ENCODE measurements at places on chromosomes 5 and 9.

DNA sequence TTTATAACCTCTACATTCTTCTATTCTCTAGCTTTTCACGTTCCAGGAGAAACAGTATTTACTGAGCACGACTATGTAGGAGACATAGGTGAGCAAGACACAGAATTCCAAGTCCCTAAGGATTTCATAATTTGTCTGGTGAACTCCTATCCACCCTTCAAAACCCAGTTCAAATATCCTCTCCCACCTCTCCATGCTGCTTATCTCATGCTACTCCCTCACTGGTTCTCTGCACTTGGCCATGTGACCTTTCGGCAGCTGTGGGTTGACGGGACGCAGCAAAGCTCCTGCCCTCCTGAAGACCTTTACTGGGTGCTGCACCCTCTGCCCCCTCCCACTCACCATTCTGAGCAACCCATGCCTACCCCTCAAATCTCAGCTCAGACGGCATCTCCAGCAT is 173.2 kb downstream of the RGS3 start:
- no peak for DNase-seq

DNA sequence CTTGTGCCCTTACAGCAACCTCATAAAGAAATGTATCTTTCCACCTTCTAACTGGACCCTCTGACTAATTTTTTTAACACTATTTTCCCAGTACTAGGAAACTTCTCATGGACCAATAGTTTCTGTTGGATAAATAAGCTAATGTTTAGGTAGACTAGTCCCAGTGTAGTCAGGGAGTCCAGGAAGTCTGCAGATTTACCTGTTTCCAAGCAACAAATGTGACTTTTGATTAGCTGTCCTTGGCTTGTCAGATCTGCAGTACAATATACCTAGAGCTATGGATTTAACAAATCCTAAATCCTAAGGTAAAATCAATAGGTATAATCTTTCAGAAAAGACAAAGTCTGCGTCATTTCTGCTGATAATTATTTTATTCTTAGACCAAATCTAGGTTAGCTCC is 55.7 kb downstream of the FAM174A start:
- DNase-seq: no peak

DNA sequence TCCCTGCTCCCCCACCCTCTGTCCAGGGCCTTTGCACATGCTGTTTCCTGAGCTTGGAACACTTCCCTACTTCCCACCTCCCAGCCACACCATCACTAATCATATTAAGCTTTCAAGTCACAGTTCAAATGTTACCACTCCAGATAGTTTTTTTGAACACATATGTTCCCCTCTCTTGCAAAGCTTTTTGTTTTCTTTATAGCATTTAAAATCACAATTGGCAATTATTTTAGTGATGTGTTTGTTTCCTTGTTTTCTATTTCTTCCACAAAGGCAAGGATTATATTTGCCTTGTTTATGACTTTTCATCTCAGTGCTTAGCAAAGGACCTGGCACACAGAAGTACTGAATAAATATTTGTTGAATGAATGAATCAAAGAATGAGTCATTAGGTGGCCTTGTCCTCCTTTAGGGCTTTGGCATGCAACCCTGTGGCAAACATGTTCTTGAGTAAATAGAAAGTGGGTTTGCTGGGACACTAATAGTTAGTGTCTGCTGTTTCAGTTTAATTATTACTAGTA is 386.8 kb downstream of the FGF10 start:
- DNase-seq: no peak

DNA sequence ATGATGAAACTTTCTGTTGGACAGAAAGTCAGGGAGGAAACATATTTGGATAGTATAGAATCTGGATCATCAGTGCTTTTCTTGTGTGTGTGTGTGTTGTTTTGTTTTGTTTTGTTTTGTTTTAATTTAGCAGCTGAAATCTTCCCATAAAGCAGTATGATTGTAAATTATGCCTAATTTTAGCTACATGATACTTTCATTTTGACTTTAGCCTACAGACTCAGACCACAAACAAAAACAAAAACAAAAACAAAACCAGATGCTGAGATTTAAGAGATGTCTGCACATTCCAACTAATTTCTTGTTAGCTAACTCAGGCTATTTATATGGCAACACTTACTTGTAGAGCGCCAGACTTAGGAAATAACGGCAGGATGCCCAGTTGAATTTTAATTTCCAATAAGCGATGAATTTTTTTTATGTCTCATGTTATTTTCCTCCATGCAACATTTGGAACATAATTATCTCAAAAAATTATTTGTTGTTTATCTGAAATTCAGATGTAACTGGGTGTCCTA is 119.5 kb upstream of the TRPC7 start:
- DNase-seq: no peak

GRCh38 chr9:32524892-32525708 is 896 bp downstream of the RIGI start:
- DNase-seq: no peak
